ENCODE measurements at places on chromosomes 13 and 19.

GRCh38 chr13:97435794-97436193 lies 1.8 kb downstream of the RAP2A start:
- no peak for DNase-seq

- DNase-seq = no peak
Observed at GRCh38 chr19:13155472-13156359, 5.5 kb downstream of the IER2 start.

DNA sequence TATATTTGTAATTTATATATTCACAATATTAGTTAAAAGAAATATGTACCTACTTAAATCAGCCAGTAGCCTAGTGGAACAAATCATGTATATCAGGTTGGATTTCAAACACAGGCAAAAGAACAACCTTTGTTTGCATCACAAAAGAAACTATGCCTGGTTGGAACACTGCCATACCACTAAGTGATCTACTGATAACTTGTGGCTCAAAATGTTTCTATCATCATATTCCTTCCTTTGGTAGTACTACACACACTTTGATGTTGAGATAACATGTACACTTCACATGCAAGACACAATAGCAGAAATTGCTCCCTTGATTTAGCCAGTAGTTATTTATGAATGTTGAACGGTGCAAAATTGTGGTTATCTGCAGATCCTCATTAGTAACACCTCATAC lies 146.0 kb upstream of the GPC6 start:
- no peak for DNase-seq

GRCh38 chr19:50257141-50257540 lies 53.7 kb downstream of the MYH14 start:
- DNase-seq = no peak

DNA sequence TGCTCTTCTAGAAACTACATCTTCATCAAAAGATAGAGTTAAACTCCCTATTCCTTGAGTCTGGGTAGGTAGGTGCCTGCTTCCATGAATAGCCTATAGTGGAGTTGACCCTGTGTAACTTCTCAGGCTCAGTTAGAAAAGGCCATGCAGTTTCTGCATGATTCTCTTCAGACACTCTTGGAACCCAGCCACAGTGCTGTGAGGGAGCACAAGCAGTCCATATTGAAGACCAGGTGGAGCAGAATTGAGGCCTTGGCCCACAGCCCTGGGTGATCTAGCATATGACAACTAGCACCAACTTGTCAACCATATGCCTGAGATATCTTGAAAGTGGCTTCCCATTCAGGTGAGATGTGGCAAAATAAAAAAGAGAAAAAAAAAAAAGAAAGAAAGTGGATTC lies 10.3 kb upstream of the PAN3 start:
- no peak for DNase-seq

DNA sequence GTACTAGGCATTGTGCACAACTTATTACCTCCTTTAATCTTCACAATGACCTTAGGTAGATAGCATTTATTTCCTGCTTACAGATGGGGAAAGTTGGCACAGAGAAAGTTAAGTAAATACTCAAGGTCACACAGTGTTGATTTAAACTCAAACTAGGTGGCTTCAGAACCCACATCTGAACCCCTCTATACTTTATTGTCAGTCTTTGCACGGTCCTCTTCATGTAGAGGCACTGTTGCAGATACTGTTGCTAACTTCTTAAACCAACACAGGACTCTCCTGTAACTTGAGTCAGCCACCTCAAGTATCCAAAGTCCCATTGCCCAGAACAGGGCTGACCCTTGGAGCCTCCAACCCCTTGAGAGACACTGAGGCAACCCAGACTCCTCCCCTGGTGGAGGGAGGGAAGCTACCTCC lies 48.8 kb downstream of the FRY start:
- no peak for DNase-seq

- DNase-seq = no peak
Observed at GRCh38 chr13:103803349-103803748, 737.1 kb upstream of the SLC10A2 start.
